ENCODE measurements at places on chromosomes 1 and 21.

DNA sequence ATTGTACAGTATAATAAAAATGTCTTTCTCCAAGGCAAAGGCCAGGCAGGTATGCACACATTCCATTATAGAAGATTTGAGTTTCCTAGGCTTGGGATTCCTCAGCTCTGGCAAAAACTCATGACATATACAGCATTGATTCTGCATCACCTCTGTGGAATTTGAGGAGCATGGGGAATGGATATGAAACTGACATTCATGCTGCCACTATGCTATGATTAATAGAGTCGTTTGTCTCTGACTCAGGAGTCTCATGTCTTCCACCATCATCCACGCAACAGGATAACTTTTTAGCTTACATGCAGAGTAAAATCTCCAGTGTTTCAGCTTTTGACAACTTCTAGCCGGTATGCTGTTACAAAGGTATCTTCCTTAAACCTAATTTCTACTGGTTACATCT lies 49.8 kb upstream of the ADORA3 start:
- DNase-seq: no peak

DNA sequence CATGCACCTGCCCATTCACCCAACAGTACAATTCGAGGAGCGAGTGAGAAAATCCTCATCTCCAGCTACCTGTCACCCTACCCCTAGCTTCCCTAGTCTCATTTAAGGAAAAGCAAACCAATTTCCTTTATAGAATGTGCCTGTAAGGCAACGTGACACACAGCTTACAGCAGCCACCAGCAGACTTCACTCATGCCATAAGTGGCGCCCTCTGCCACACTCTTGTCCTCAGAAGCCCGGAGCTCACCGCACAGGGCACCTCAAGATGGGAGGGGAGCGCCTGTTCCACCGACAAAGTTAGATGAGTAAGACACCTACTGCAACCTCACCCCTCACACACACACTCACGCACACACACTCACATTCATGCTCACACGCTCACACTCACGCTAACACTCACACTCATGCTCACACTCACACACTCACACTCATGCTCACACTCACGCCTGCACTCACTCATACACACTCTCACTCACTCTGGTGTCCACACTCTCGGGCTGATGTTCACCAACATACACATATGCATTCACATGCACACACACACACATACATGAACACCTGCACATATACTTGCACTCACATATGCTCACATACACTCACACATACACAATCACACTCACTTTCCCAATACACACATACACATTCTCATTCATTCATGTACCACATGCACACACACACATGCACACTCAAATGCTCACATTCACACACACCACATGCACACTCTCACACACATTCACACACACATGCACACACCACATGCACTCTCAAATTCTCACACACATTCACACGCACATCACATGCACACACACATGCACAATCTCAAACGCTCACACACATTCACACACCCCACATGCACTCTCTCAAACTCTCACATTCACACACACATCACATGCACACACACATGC lies 170.7 kb downstream of the PSMG1 start:
- DNase-seq: no peak

- no peak for DNase-seq
Measured at GRCh38 chr1:116481934-116482333, 88.9 kb downstream of the CD58 start.

DNA sequence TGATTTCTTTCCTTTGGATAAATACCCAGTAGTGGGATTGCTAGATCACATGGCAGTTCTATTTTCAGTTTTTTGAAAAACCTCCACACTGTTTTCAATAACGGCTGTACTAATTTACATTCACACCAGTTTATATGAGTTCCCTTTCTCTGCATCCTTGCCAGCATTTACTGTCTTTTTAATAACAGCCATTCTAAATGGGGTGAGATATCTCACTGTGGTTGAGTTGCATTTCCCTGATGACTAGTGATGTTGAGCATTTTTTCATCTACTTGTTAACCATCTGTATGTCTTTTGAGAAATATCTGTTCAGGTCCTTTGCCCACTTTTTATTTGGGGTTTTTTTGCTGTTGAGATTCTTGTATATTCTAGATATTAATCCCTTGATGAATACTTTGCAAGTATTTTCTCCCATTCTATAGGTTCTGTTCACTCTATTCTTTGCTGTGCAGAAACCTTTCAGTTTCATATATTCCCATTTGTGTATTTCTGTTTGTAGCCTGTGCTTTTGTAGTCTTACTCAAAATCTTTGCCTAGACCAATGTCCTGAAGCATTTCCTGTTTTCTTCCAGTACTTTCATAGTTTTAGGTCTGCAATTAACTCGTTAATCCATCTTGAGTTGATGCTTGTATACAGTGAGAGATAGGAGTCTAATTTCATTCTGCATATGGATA lies 7.3 kb downstream of the HENMT1 start:
- DNase-seq: no peak

DNA sequence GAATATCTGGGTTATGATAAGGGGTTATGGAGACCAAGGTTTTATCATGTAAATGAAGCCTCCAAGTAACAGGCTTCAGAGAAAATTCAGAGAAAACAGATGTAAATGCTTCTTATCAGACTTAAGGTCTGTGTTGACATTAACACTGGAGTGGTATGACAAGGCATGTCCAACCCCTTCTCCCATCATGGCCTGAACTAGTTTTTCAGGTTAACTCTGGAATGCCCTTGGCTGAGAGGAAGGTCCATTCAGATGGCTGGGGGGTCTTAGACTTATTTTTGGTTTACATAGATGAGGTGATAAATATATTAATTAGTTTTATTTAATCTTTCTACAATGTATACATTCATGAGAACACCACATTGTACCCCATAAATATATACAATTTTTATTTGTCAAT lies 399.6 kb downstream of the TBX15 start:
- DNase-seq: no peak

DNA sequence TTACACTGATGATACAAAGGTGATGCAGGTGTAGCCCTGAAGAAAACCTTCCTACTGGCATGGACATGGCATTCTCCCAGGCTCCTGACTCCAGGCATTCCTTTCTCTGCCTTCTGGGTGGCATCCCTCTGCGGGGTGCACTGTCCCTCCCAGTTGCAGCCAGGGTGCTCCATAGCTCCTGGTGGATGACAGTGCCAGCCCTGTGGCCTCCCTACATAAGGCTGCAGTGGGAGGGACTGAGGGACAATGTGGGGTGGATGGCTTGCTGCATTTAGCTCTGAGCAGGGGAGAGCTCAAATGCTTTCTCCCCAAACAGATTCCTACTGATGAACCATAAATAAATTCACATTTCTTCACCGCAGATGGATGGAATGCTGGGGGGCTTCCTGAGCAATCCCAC lies 97.0 kb upstream of the GJB5 start:
- DNase-seq: no peak

GRCh38 chr1:41917835-41918449 lies 780 bp downstream of the HIVEP3 start:
- no peak for DNase-seq

DNA sequence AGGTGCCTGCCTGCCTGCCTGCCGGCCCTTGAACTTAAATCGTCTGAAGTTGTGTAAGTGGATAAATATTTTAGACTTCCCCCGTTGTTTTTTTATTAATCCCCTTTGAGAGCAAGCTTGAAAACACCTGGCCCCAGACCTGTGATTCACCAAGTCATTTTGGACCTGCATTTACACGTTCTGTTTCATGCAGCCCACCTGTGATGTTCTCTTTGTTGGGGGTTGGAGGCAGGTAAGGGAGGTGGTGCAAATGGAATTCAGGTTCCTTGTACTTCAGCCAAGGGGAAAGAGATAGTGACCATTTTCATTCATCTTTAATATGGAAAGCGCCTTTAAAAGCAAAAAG lies 1.2 kb downstream of the SLC37A1 start:
- no peak for DNase-seq

GRCh38 chr1:46820076-46820475 lies 21.2 kb downstream of the CYP4B1 start:
- DNase-seq: no peak

- DNase-seq: no peak
Measured at GRCh38 chr1:183880531-183881243, 75.8 kb downstream of the RGL1 start.

- no peak for DNase-seq
Measured at GRCh38 chr21:42760951-42761751, 107.7 kb downstream of the PDE9A start.

DNA sequence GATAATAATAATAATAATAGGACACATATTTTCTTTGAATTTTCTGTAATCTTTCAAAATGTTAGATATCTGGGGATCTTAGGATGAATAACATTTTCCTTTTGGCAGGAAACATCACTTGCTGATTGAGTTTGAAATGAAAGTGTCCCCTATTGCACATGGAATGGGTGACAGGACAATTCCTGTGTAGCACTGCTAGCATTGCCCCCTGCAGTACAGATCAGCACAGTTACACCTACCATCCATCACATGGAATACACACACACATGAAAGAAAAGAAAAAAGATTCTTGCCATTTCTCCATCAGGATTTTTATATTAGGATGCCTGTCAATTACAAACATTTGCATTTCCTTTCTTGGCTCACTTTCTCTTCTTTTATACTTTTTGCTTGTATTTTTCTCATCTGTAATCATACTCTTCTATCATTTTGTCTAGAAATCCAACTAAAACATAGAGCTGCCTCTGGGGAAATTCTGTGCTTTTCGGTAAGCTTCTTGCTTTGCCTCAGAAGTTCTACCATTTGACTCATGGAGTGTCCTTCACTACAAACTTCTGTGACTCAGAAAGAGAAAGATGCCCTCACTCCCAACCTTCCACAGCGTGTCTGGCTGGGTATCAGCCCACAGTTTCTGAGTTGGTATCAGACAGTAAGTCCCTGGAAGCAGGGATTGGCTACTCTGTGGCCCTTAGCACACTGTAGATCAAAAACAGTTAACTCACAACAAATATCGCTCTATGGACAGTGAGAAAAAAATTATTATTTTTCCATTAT lies 641.2 kb downstream of the PTPRC start:
- no peak for DNase-seq

GRCh38 chr1:100377590-100378361 lies 25.5 kb downstream of the CDC14A start:
- no peak for DNase-seq

DNA sequence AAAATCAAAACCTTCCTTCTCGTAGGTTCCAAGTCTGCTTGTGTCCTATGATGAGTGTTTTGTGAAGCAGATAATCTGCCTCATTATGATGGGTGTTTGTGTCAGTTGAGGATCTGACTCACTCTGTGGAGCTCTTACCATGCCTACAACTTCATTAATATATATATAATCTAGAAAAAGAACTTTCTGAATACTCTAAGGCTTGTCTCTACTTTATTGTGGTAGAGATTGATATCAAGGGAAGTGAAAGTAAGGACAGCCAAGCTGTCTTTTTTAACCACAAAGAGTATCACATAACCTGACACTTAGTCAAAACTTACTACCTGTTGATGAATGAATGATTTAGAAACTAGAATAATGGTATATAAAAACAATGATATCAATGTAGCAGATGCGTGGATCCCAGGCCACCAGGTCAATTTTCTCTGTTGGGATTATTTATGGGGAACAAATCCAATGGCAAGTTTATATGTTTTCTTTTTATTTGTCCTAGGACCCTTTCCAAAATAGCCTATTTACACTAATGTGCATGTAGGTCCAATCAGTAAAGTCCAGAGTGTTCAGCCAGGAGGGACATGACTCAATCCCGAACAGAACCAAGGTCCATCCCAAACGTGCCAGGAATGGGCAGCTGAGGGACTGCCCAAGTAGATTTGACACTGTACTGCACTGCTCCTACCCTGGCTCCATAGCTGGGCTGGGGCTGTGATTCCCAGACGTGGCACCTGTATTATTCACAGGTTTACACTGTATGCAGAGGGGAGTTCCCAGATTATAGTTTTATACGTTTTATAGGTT lies 182.3 kb upstream of the GREM2 start:
- DNase-seq: no peak

GRCh38 chr1:226111098-226111882 lies 48.8 kb downstream of the H3-3A start:
- no peak for DNase-seq

- no peak for DNase-seq
Measured at GRCh38 chr1:176551146-176551545, 88.2 kb downstream of the PAPPA2 start.

DNA sequence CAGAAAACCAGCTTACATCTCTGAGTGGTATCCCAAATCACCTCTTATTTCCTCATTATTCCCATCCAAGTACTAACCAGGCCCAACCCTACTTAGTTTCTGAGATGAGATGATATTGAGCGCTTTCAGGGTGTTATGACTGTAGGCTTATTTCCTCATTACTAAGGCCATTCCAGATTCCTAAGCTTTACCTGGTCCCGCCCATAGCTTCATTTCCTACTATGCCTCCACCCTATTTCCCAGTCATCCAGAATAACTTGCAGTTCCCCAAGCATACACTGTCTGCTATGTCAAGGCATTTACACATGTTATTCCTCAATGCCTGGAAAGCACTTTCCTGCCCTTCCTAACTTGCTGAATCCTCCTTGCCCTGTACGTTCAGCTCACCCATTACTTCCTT lies 79.3 kb upstream of the SPAG17 start:
- no peak for DNase-seq

- DNase-seq: no peak
Measured at GRCh38 chr1:65992831-65993271, 200.2 kb downstream of the PDE4B start.

- DNase-seq: no peak
Measured at GRCh38 chr1:219374636-219375035, 201.0 kb downstream of the LYPLAL1 start.

DNA sequence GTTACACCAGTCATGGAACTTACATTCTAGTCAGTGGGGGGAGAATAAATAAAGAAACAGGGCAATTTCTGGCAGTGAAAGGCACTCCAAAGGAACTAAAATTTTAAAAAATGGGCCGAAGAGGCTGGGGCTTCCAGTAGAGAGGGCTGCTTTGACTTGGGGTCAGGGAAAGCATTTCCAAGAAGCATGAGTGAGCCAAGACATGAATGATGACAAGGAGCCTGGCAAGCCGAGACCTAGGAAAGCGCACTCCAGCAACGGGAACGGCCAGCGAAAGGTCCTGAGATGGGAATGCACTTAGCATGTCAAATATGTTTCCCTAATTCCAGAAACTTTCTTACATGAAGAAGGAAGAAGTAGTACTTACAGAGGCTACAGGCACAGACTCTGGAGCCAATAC lies 95.4 kb upstream of the NGF start:
- no peak for DNase-seq

GRCh38 chr21:21230672-21231071 lies 232.5 kb downstream of the NCAM2 start:
- no peak for DNase-seq

GRCh38 chr1:185442050-185442449 lies 125.0 kb upstream of the IVNS1ABP start:
- DNase-seq: no peak
